ENCODE measurements at places on chromosomes 4 and X. TPM values are rescaled to one million over a fixed set of nuclear protein-coding genes. Genes with fewer than 3 reads are reported as not detected.

CISD2 gene
- total RNA-seq = 17.1 TPM

SPATA4 gene
- 0.80 TPM for total RNA-seq

FMR1NB gene
- not detected for total RNA-seq

VCX3B gene
- total RNA-seq = not detected

ARMCX2 gene
- total RNA-seq = 40.7 TPM

VSIG1 gene
- not detected for total RNA-seq

POU4F2 gene
- total RNA-seq = not detected

HEPH gene
- 26.2 TPM for total RNA-seq

ARR3 gene
- not detected for total RNA-seq

DNA sequence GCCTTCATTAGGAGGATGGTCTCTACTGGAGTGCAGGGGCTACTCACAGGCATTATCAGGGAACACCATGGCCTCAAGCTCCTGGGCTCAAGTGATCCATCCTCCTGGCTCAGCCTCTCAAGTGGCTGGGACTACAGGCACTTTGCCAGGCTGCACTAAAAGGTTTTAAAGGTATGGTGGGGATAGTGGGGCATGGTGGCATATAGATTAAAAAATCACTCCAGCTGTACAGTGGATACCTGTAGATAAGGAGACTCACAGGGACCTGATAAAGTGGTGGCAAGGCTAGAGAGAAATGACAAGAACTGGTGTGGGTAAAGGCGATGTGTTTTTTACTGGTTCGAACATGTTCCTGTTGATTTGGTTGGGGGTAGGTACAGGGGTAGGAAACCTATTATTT, 5.9 kb downstream of the ZAR1 start:
- H3K4me1 ChIP-seq = no peaks in the 10 kb centered on the region
- H3K36me3 ChIP-seq = no peaks in the 10 kb centered on the region

GRCh38 chr4:7324651-7325121, 110.0 kb downstream of the PSAPL1 start:
- no peak for DNase-seq
- H3K4me3 ChIP-seq = no peak overlapping the region
- peaks cover 8% of the 10 kb centered on the region for H3K4me1 ChIP-seq
- no peaks in the 10 kb centered on the region for H3K36me3 ChIP-seq
- H3K27ac ChIP-seq = no peak overlapping the region
- no peaks in the 10 kb centered on the region for H3K27me3 ChIP-seq

- H3K4me3 ChIP-seq = no peak overlapping the region
- DNase-seq = no peak
- no peaks in the 10 kb centered on the region for H3K4me1 ChIP-seq
- no peaks in the 10 kb centered on the region for H3K36me3 ChIP-seq
- H3K27ac ChIP-seq = no peak overlapping the region
- H3K27me3 ChIP-seq = no peaks in the 10 kb centered on the region
These were observed 225.3 kb downstream of the MAGEB17 start for GRCh38 chrX:16392597-16392996.

DNA sequence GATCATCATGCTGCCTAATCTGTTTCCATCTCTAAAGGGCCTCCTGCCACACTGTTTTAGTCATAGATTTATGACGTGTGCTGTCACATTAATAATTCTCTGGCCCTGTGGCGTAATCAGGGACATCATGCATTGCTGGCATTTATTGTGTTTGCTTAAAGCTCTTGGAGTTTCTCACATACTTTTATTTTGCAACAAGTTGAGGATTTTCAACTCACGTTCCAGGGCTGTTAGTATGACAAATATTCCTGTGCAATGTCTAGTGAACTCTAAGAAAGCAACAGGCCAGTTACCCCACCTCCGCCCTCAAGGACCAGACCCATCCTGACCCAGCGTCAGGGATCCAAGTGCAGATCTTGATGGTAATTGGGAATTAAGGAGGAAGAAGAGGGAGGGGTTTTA, 7.8 kb upstream of the PIGA start:
- no peak for DNase-seq
- H3K4me3 ChIP-seq = no peak overlapping the region
- H3K36me3 ChIP-seq = no peaks in the 10 kb centered on the region

GRCh38 chrX:16664074-16664473, 14.1 kb downstream of the S100G start:
- H3K27me3 ChIP-seq = no peaks in the 10 kb centered on the region
- H3K27ac ChIP-seq = no peak overlapping the region
- H3K4me1 ChIP-seq = no peaks in the 10 kb centered on the region
- H3K4me3 ChIP-seq = no peak overlapping the region
- peaks cover 8% of the 10 kb centered on the region for H3K36me3 ChIP-seq
- DNase-seq = no peak

DNA sequence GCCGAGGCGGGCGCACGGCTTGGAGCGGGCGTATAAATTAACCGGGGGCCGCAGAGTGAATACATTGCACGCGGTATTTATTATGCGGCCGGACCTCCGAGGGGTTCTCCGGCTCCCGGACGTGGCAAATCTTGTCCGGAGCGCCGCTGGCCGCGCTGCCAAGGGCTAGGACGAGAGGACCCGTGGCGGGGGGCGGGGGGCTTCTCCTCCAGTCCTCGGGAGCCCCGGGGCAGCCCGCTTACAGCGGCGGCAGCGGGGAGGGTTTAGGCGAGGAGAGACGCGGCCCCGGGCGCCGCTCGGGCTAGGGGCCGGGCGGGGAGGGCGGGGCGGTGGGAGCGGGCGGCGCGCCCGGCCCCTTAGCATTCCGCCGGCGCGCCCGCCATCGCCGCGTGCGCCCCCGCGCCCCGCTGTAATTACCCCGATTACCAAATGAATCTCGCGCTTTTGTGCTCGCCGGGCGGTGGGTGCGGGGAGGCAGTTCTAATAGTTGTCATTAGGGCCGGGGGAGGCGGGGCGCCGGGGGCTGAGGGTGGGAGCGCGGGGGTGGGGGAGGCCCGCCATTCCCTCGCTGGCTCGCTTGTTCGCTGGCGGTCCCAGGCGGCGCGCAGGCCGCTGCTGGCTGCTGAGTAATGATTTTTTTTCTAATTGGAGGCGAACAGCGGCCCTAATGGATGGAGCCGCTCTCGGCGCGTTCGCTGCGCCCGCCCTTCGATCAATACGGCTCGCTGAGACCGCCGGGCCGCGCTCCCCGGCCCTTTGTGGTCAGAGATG, 276.6 kb downstream of the BCOR start:
- no peaks in the 10 kb centered on the region for H3K36me3 ChIP-seq
- no peak overlapping the region for H3K27ac ChIP-seq
- no peak for DNase-seq
- no peaks in the 10 kb centered on the region for H3K27me3 ChIP-seq

GRCh38 chr4:42410446-42410845, 13.2 kb downstream of the SHISA3 start:
- no peaks in the 10 kb centered on the region for H3K4me1 ChIP-seq
- H3K27me3 ChIP-seq = no peaks in the 10 kb centered on the region
- no peak for DNase-seq

GRCh38 chr4:25884031-25884782, 21.4 kb upstream of the SEL1L3 start:
- no peak overlapping the region for H3K4me3 ChIP-seq
- no peaks in the 10 kb centered on the region for H3K4me1 ChIP-seq
- H3K27ac ChIP-seq = no peak overlapping the region
- H3K36me3 ChIP-seq = no peaks in the 10 kb centered on the region

DNA sequence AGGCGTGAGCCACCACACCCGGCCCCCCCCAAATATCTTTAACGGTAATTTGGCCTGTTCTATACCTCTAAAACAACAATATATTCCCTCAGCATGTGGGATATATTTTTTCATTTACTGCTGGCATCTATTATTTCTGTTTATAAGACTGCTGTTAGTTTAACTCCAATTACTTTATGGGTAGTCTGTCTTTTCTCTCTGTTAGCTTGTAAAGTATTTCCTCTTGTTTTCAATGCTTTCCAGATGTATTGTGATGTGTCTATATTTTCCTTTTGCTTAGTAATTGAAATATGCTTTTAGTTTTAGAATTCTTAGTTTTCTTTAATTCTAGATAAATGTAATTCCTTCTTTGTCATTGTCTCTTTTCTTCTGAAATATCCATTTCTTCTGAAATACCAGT, 445.8 kb downstream of the ANKRD50 start:
- no peaks in the 10 kb centered on the region for H3K4me1 ChIP-seq
- H3K27me3 ChIP-seq = no peaks in the 10 kb centered on the region
- H3K4me3 ChIP-seq = no peak overlapping the region
- H3K36me3 ChIP-seq = no peaks in the 10 kb centered on the region

DNA sequence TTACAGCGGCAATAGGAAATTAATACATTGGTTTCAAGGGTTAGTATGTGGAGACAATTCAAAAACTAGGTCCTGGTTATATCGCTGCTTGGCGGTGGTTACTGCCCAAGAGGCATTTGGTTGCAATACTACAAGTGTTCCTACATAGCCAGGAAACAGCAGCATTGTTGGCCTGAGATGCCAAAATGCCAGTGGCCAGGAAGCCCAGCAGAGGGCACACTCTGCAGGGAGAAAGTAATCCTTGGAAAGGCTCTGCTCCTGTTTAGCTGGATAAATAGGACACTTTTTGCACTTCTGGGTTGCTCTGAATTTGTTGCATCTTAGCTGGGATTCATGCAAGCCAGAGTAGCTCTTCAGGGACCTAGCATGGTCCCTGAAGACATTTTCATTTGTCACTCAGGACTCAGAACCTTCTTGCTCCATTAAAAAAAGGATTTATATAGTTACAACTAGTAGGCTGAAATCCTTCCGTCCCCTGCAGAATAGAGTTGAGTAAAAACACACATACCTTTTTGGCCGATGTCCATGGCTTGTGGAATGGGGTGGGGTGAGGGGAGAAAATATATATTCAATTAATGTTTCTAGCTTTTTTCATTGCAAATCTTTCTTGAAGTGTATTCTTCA, 8.1 kb upstream of the GPR119 start:
- H3K36me3 ChIP-seq = no peaks in the 10 kb centered on the region
- H3K4me3 ChIP-seq = no peak overlapping the region
- no peaks in the 10 kb centered on the region for H3K4me1 ChIP-seq
- DNase-seq = peak; percentile 16
- no peaks in the 10 kb centered on the region for H3K27me3 ChIP-seq

GRCh38 chrX:149950681-149951080, 12.4 kb upstream of the EOLA2 start:
- H3K4me1 ChIP-seq = no peaks in the 10 kb centered on the region
- no peak for DNase-seq
- H3K27me3 ChIP-seq = no peaks in the 10 kb centered on the region
- no peak overlapping the region for H3K4me3 ChIP-seq
- peaks cover 3% of the 10 kb centered on the region for H3K36me3 ChIP-seq

All from heart right ventricle (tissue), 16 donors.